Astrocyte of the hippocampus (primary cell): ENCODE measurements at places on chromosomes 7 and 10.

- peak; percentile 4 for DNase-seq
These were observed 26.3 kb downstream of the FAM107B start for GRCh38 chr10:14748441-14748840.

DNA sequence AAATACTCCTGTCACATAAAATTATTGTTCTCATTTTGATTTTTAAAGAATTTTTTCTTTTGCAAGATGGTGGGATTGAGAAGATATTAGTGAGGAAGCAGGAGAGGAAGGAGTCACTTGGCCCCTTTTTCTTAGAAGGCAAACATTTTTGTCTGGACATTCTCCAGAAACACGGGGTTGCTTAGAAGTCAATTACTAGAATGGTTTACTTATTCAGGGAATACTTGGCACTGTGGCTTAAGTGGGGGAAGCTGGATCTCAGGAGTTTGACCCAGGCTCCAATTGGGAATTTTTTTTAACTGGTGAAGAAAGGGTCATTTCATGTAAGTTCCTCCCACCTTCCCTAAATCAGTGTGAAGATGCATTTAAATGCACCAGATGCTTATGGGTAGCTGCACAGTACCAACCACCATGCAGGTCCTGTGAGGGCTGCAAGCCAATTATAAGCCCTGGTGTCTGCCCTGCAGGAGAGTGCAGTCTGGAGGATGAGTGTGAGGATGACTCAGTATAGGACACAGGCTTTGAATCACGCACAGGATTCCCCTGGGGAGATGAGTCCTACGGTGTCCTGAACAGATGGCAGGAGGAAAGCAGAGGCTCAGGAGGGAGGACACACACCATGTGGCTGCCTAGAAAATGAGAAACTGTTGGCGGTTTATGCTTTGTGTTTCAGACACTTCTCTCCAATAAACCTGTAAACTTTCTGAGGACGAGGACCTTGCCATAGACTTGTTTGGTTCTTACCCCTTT, 299.1 kb downstream of the PLXNA4 start:
- no peak for DNase-seq

DNA sequence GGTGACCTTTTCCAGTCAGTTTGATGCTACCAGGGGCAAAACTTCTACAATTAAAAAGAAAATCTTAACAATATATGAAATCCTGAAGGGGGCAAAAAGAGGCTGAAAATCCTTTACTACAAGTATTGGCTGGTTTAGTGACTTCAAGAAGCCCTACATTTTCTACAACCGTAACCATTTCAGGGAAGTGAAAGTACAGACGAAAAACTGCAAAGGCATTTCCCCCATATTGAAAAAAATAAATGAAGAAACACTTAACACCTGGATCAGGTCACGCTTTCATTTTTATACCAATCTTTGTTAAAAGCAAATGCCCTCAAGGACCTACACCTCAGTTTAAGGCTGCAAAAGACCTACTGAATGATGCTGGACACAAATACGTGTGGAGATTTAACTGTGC, 38.6 kb downstream of the IL6 start:
- DNase-seq, result no peak

- no peak for DNase-seq
These were observed 30.5 kb downstream of the CPED1 start for GRCh38 chr7:121019018-121019417.

DNA sequence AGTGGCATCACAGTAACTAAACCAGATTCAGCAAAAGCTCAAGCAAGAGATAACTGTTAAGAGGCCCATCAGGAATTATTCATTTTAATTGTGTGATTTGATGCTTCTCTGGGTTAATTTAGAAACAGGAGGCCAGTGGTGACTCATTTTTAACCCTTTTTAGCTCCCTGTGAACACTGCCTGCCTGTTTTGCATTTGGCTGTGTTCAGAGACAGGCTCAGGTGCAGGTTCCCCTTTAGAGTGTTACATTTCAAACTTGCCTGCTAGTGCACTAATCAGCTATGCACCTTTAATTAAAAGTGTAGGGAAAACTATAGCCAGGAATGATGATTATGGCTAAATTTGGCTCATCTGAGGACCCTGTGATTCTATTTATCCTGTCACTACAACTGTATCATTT, 6.5 kb downstream of the STAMBPL1 start:
- DNase-seq, result peak; percentile 5

DNA sequence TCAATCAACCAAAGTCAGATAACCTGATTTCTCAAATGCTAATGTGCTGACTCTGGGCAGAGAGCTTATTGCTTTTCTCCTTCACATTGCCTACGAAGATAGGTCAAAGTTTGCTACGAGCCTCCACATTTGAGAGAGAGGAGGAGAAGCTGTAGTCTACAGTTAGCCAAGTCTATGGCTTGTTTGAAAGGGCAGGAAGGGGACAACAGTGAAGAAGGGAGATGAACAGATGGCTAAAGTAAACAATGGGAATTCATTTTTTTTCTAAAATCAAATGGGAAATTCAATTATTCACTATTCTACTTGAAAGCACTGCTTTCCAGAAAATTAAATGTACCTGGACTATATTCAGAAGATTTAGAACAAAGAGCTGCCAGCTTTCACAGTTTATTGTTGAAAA, 126.7 kb upstream of the C1QL3 start:
- DNase-seq, result no peak

DNA sequence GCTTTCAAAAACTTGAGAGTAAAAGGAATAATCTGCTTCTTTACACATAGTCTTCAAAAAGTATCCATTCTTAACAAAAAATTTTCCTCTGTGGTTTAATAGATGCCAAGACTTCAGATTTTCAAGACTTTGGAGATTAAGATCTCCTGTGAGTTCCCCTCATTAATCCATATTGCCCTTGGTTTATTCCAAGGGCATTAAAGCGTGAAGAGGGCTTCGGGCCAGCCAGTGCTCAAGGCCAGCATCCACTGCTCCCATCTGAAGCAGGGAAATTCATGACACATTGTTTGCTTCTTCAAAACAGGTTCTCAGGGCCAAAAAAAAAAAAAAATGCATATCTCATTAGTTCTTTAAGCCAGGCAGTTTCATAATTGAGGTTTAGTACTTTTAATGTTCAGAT, 137.3 kb upstream of the RHOBTB1 start:
- DNase-seq, result peak; percentile 45

GRCh38 chr10:4312051-4312835, 513.8 kb upstream of the AKR1E2 start:
- DNase-seq, result peak; percentile 28

GRCh38 chr7:143387156-143387975, 6.2 kb downstream of the ZYX start:
- no peak for DNase-seq

- no peak for DNase-seq
These were observed 542.4 kb upstream of the DPP6 start for GRCh38 chr7:153509768-153510167.

GRCh38 chr7:66682350-66683093, 53.8 kb downstream of the KCTD7 start:
- DNase-seq, result peak; percentile 57

GRCh38 chr7:129240119-129240820, 15.4 kb downstream of the AHCYL2 start:
- peak; percentile 56 for DNase-seq

DNA sequence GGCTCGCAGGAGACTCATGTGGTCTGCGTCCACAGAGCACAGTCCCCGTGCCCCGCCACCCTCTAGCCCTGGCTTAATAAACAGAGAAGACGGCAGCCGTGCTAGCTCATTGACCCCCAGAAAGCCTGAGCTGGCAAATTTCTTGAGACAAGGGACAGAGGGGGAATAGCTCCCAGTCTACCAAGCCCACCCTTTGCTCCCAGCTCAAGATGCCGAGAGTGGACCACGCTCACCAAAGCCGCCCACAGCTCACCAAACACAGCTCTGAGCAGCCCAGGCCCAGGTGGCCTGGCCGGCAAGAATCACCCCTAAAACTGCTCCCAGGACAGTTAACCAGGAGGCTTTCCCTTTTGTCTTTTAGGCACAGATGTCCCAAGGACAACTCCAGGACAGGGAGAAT, 5.4 kb downstream of the PDGFA start:
- no peak for DNase-seq

DNA sequence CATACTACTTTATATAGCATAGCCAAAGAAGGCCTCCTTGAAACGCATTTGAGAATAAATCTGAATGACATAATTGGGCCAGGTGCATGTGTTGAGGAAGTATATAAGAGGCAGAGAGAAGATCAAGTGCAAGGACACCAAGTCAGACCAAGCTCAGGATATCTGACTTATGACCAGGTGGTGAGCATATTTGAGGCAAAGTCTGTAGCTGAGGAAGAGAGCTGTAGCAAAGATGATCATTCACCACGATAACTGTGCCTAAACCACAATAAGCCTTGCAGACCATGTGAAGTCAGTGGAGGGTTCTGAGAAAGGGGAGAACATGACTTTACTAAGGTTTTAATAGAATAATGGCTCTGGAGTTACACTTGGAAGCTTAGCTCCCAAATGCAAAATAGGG, 292.3 kb downstream of the SORCS1 start:
- DNase-seq, result no peak

DNA sequence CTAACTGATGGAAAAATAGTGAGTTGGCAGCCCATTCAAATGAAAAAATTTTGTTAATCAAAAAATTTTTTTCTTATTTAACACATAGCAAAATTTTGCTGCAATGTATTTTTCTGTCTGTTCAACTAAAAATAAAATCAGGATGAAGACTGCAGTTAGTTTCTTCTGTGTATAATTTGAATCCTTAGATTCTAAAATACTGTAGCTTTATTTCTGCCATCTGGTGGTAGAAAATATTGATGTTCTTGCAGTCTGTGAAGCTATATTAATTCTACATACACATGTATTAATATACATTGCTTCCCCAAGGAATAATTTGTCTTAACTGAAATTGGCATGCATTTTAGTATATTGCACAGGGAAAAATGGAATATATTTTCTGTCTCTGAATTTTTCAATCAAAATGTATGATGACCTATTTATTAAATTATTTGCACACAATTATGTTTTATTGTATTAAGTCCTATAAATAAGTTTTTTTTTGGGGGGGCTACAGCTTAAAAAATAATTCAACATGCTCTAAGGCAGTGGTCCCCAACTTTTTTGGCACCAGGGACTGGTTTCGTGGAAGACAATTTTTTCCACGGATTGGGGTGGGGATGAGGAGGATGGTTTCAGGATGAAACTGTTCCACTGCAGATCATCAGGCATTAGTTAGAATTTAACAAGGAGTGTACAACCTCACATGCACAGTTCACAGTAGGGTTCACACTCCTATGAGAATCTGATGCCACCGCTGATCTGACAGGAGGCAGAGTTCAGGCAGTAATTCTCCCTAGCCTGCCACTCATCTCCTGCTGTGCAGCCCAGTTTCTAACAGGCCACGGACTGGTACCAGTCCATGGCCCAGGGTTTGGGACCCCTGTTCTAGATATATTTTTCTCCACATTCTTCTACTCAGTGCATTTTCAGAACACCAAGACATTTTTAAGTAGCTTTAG, 119.4 kb downstream of the GNAT3 start:
- peak; percentile 44 for DNase-seq

DNA sequence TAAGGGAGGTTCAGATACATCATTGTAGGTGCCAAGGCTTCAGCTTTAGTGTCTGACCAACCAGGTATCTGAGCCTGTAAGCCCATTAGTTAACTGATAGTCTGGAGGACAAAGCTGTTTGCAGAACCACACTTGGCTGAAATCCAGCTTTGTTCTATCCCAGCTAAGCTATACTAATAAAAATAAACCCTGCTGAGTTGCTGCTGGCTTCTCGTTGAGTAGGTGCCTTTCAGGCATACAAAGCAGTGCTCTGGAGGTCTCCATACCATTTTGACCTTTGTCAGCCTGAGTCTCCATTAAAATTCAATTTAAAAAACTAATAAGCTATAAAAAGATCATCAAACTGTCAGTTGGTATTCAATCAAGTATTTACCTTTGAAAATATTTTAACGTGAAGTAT, 22.0 kb downstream of the CDCA7L start:
- DNase-seq, result peak; percentile 57

DNA sequence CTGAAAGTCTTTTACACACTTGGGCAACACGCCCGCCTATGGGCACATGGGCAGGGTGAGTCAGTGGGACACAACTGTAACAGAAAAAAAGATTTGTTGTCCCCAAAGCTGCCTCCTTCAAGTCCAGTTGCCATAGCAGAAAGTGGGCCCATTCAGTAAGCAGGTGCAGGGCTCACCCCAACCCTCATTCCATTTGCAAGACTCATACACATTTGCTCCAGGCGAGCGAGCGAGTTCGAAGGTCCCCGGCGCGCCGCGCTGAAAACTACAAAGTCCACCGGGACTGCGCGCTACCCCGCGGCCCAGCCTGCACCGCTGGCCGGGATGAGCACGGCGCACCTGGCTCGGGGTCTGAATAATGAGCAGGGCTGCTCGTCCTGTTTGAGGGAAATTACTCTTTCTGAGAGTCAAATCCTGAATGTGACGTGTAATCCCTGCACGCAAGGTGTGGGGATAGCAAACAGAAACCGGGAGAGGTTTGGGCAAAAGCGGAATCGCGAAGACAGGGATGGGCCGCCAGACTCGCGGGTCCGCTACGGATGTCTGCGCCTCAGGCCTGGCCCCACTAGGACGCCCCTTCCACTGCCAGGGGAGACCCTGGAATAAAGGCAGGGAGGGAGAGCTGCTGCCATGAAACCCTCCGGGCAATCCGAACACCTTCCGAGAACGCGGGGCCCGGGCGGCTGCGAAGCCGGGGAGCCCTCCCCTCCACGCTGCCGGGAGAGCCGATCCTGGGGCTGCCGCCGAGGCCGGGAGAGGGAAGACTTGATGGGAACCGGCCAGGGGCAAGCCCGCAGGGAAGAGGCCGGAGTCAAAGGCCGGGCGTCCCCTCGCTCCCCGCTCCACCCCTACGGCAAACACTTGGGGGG, 982 bp downstream of the COBL start:
- DNase-seq, result peak; percentile 61
